ENCODE measurements at places on chromosomes 5 and 9.

DNA sequence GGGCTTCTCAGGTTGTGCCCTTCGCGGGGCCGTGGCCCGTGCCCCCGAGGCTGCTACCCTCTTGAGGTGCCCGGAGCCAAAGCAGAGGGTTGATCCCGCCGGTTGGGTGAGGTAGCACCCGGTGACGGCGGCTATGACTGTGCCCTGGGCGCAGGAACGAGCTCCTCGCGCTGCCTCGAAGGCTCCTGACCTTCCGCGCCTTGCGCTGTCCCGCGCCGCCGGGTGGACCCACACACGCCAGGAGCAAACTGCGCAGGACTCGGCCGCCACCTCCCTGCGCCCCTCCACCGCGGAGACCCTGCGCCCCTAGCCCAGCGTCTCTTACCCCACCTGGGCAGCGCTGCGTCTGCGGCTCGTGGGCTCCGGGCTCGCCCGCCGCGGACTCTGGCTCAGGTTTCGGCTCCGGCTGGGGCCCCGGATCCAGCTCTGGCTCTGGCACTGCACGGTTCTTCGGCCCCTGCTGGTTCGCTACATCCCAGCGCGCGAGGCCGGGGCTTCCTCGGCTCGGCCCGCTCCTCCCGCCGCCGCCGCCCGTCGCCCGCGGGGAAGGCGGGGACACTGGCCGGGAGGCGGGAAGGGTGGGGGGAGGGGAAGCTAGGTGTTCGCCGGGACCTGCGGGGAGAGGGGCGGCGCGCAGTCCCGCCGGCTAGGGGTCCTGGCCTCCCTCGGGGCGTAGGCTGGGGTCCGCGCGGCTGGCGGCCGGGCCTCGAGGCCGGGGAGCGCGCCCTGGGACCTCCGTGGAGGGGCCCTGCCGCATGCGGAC is 5.4 kb upstream of the PITX1 start:
- no peak for DNase-seq

DNA sequence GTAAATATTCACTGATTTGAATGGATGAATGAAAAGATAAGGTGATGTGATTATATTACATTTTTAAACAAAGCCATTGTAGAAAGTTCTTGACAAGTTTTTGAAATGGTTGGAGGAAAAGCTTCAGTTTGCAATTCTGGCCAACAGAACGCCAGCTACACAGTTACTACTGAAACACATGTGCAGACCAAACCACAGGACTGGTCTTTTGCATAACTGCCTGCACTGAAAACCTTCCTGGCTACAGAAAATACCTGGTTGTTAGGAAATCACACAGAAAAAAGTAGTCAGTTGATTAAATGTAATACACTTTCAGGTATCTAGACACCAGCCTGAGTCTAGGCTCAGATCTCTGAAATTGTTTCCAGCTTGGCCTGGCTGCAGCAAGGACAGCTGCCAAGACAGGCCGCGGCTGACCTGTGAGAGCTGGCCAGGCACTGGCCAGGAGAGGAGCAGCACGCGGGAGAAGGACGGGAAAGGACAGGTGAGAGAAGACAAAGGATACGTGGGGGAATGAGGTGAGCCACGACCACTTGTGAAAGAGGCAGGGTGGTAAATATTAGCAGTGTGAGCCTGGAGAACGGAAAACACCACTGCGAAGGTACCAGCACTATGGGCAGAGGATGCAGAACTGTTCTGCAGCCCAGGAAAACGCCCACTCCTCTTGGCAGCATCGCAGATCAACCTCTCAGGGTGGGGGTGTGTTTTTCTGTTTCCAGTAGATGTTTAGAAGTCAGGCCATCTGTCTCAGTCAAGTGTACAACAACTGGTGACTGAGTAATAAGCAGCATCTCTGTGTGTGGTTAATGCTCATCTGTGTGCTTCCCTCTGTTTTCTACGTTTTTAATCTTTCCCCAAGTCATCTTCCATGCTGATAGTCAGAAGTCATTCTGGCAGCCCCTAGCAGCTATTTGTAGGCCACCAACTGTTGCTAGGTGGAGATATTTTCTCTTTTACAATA is 137.4 kb downstream of the SCAMP1 start:
- no peak for DNase-seq

DNA sequence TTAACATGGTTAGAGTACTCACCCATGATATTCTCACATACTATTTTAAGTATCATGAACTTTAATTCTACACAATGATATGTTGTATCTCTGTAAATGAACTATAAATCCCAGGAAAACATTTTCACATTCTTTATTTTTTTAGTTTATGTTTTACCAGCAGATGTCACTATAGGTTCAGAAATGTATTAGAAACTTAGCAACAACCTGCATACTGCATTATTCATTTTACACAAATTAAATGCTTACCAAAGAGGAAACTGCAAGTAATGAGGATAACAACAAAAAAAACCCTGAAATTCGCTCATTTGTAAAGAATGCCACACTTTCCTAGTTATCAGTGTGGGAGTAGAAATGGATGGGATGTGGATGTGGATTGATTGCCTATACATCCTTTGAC is 217.5 kb upstream of the OTULINL start:
- DNase-seq: no peak

DNA sequence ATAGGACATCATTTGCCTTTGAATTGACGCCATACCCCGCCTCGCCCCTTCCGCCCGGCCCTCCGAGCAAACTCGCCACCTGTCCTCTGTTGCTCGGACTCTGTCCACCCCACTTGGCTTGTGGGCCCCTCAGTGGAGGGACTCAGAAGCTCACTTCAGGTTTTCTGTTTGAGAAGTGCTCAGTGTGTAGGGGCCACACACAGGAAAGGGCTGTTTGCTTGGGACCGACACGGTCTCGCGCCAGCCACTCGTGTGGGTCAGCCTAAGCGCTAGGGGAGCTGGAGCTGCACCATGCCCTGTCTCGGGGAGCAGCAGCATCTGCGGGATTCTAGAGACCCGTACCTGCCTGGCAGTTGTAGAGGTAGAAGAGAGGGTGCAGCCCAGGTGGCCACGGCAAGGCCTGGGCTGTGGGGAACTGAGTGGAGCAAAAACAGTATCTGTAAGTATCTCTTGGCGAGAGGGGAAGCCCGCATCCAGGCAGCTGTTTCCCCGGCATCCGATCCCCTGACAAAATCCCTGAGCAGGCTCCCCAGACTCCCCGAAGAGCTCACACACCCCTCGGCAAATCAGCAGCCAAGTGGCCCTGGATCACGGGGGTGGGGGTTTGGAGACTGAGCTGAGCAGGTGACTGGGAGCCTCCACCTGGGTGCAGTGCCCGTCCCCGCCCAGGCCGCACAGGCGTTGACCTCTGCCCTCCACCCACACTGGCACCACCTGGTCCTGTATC is 52.2 kb downstream of the COL5A1 start:
- DNase-seq: no peak
